ENCODE measurements at places on chromosomes 6 and 20.
A peak's percentile ranks its signal among the peaks of the same experiment; 100 is the strongest.

GRCh38 chr20:61725966-61726365 is 339.7 kb downstream of the TAF4 start:
- DNase-seq = no peak

DNA sequence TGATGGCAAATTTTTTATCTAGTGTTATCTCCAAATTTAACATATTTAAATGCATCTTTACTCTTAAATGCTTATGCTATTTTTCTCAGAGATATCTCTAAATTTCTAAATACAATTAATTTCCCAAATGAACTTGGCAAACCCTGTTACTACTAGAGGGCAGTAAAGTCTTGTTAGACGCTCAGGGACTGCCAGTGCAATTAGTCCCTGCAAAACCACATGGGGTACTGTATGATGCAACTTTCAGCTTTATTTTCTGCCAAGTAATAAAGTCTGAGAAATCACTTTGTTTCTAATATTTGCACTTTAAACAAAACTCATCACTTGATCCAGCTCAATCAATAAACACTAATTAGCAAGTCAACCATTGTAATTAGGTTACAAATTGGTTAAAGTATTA is 76.0 kb upstream of the ADGRB3 start:
- DNase-seq = no peak

DNA sequence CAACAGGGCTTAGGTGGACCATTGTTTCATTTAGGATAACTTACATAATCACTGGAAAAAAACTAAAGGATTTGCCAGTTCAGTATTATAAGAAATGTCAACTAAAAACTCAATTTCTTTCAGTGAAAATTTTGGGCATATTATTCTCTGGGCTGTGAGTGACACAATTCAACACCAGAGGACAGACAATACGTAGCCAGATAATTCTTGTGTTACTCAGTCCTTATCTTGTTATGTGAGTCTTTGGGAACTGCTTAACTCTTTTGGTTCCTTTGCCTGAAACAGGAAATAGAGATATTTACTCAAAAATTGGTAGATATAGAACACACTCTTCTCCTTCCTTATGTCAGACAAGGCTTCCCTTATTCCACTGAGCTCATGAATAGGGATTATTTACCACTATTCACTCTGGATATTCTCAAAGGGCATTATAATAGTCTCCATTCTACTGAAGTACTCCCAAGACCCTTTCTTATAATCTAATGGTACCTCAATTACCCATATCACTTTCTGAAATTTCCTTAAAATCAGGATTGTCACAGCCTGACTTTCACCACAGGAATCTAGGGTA is 4.9 kb upstream of the BEND6 start:
- no peak for DNase-seq

DNA sequence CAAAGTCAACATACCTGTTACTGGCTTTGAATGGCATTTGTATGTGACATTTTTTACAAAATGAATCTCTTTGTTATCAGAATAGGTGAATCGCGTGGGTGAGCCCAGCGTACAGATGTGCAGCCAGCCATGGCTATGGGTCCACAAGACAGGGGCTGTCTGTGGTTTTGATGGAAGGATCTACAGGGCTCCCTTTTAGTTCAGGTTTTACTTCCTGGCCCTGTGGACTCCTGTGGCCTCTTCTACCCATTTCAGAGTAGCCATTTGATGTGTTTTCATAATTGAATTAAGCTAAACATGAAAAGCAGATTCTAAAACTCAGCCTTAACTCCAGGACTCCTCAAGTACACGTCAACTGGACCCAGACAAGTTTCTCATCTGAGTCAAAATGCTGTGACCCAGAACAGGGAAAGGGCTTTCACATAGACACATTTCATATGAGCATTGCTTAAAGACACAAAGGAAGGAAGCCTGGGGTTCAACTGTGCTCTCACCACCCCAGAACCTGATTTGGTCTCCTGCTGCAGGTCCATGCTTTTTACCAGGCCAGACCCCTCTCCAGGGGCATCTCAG is 105.3 kb upstream of the NAA20 start:
- no peak for DNase-seq

- DNase-seq = no peak
Measured at GRCh38 chr6:135230711-135231468, 49.8 kb downstream of the MYB start.

GRCh38 chr6:139522511-139523220 is 148.2 kb upstream of the CITED2 start:
- DNase-seq = no peak

DNA sequence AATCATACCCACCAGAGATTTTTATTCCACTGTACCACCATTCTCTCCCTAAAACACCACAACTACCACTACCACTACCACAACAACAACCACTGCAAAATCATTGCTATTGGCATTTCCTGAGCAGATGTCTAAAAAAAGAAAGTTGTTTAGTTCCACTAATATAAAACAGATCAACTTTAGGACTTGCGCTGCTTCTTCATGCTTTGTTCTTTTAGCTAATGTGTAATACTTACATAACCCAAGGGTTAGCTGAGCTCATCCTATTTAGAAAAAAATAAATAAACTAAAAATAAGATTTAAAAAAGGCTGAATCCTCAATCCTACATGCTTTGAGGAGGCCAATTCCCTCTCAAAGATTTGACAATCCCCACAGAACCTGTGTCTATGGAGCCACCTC is 11.4 kb downstream of the IYD start:
- DNase-seq = no peak

DNA sequence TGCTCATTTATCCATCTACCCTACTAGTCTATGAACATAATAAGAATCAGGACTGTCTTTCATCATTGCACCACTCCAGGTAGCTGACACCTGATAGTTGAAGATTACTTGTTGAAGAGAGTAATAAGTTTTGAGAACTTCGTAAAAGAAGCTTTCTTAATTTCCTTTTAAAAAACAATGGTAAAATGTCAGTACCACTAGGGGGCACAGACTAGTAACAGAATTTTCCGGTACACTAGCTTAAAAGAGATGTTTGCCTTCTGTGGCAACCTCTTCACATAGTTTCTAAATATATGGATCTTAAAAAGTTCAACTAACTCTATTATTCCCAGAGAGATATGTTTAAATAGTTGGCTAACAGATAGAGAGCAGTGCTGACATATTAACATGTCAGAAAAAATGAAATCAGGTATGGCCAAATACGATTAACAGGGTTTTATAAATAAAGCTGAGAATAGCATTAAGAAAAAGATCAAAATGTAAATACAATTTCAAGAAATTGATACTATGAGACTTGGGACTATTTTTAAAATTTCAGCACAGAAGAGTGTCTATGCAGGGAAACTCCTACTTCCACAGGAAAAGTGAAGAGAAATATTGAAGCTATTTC is 5.4 kb upstream of the KCNQ5 start:
- no peak for DNase-seq

- DNase-seq = no peak
Measured at GRCh38 chr20:9141070-9141469, 72.2 kb downstream of the PLCB4 start.

DNA sequence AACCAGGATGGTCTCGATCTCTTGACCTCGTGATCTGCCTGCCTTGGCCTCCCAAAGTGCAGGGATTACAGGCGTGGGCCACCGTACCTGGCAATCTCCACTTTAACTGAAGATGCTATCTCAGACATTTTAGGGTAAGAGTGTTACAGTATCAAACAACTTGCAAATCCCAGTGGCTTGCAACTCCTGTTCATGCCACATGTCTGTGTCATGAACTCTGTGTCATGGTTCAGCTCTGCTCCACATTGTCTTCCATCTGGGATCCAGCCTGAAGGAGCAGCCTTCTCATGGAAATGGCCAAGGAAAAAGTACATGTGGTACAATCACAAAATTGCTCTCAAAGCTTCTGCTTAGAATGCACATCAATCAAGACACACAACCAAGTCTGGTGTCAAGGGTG is 114.9 kb downstream of the MAP3K5 start:
- no peak for DNase-seq

DNA sequence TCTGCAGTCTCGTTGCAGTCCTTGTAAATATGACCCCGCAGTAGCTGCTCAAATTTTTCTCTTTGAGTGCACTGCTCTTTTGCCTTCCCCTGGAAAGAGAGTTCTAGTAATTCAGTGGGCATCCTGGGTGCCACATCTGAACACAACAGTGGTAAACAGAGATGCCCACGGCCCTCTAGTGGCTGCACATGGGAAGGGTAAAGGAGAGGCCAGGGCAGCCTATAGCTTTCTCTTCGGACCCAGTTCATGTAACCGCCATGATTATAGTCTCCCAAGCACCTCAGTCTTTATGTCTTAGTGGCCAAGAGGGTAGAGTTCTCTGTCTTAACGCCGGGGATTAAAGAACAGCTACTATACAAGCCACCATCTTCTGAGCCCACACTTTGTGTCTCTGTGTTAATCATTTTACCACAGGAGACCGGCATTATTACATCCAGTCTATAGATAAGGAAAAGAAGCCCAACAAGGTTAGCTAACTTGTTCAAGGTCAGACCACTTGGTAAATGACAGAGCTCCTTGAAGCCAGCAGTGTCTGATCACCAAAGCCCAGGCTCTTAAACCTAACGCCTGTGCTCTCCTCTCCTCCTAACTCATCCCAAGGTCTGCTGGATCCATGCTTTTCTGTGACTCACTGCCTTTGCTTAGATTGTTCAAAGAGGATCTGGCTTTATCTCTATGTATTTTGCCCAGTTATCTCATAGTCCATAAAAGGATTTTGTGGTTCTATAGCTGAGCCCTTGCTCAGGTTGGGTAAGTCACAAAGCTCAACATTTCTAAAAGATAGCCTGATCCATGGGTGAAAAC is 81.8 kb downstream of the ISM1 start:
- DNase-seq = peak; percentile 19

GRCh38 chr6:7991536-7991935 is 72.7 kb downstream of the BLOC1S5 start:
- no peak for DNase-seq

- peak; percentile 12 for DNase-seq
Measured at GRCh38 chr6:43076464-43077332, 584 bp downstream of the PTK7 start.

DNA sequence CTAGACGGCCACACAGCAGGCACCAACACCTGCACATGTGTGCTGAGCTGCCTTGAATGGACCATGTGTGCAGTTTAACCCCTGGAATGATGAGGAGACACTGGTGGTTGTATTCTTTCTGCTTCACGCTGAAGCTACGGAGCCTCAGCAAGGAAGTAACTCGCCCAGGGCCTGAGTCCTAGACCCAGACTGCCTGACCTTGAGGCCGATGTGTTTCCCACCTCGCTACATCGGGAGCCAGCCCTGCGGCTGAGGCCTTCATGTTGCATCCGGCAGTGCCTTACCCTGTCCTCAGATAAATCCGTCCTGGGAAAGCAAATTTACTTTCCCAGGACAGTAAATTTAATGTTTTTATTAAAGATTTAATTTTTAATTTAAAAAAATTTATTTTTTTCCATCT is 110.0 kb upstream of the MTHFD1L start:
- DNase-seq = no peak

DNA sequence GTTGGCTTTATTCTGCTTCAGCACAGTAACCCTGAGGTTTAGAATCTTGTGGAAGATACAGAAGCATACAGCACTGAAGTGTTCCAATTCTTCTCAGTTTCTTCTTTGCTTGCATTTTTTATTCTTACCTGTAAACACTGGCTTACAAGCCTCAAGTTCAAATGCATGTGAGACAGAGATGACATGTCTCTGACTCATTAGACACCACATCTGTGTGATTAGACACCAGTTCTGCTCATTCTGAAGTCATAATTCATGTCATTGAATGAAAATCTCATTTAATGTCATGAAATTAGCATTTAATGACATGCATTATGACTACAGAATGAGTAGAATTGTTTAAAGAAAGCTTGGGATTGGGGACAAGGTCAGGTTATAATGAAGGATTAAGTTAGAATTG is 5.8 kb downstream of the GZF1 start:
- DNase-seq = no peak

DNA sequence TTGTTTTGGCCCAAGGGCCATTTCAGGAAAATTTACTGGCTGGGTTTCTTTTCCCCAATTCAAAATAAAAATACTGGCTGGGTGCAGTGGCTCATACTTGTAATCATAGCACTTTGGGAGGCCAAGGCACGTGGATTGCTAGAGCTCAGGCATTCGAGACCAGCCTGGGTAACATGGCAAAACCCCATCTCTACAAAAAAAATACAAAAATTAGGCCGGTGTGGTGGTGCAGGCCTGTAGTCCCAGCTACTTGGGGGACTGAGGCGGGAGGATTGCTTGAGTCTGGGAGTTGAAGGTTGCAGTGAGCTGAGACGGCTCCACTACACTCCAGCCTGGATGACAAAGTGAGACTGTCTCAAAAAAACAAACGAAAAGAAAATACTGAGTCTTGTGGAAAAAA is 60.0 kb downstream of the NINL start:
- DNase-seq = no peak

DNA sequence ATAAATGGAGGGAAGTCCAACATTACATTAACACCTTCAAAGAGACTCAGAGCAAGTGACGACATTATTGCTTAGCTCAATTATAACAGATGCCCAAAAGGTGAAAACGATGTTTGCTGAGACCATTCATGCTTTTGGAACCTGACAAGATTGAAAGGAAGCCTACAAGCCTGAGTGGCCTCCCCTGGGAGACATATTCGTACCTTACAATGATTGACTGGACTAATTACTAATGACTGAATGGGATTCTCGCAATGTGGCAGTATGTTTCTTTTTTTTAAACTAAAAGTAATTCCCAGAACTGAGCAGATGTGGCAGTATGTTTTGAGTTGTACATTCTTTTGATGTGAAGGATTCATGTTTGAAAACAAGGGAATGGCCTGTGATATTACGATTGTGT is 49.9 kb downstream of the VEGFA start:
- no peak for DNase-seq

GRCh38 chr6:84774157-84774984 is 10.0 kb upstream of the TBX18 start:
- DNase-seq = no peak

- no peak for DNase-seq
Measured at GRCh38 chr20:47934761-47935160, 149.5 kb upstream of the SULF2 start.

DNA sequence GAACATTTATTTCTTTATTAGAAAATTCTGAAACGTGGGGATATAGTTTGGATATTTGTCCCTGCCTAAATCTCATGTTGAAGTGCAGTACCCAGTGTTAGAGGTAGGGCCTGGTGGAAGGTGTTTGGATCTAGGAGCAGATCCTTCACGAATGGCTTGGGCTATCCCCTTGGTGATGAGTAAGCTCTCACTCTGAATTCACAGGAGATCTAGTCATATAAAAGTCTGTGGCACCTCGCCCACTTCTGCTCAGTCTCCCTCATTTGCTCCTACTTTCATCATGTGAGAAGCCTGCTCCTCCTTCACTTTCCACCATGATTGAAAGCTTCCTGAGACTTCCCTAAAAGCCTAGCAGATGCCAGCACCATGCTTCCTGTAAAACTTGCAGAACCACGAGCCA is 96.8 kb upstream of the GJE1 start:
- no peak for DNase-seq
